HS-27A (cell line): ENCODE measurements at places on chromosomes 2 and 18.

DNA sequence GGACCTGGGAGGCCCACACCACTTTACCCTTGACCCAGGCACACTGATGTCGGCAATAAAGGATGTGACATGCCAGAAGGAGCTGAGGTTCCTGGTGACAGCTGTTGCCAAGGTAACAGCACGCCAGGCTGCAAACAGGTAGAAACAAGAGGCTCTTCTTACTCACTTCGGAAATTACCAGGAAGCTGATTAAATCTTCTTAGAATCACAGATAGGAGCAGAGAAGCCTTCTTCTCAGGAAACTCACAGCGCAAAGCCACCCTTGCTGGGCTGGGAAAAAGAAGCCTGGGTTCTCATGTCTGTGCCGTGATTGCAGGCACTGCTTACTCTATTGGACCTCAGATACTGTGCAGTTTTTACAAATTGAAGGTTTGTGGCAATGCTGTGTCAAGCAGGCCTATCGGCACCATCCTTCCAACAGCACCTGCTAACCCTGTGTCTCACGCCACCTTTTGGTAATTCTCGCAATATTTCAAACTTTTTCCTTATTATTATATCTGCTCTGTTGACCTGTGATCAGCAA, 61.0 kb upstream of the TAF1B start:
- DNase-seq, result no peak

DNA sequence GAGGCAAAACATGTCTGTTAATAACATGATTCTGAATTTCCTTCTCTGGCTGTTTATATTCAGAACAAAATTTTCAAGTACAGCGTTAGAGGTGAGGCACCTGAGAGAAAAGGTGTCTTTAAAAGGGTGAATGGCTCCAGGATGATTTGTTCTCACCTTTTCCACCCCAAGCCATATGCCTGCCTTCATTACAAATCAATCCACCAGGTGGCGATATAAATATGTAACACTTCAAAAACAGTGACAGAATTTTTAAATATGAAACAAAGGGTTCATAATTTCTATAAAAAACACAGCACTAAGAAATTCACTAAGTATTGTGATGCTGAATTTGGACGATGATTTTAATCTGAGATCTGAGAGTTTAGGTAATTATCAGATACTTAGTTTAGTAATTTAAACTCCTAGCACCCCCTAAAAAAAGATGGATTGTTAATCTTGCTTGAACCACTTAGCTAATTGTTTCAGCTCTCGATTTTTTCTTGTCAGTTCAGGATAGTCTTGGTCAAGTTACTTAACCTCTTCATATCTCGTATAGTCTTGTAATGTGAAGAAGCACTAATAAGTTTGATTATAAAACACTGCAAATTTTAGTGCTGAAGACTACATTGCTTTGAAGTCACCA, 528.8 kb downstream of the CPS1 start:
- DNase-seq, result peak; percentile 14

DNA sequence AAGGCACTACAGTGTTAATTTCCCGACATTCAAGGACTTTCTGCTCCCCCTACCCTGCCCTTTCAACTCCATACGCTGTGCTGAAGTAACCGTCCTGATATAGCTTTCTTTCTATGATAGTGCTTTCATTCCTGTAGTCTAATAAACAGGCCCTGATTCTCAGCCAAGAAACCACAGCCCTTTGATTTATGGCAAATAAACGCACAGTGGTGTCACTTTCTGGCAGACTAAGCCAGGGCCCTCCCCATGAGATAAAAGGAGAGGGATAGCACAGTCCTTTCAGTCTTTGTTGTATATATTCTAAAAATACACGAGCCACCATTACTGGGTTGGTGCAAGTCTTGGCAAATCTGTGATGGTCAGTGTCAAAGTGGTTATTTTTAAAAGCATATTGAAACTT, 291.2 kb downstream of the ALPK2 start:
- DNase-seq, result no peak

DNA sequence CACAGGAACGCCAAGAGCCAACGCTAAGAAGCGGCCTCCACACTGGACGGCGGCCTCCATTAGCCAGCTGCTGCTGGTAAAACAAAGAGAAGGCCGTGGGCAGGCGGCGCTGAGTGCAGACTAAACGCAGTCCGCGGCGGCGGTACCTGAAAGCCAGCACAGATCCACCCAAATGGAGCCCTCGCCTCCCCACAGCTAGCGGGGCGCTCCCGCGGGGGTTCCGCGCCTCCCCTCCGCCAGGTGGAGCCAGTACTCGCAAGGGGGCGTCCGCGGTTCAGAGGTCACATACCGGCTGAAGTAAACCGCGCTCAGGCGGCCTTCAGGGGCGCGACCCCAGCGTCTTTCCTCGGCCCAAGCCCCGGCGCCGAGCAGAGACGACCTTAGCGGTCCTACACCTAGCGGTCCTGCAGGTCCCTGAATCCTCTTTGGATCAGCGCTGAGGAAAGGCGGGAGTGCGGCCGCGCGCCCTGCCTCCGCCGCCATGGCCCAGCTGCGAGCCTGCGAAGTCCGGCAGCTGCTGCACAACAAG, 293.1 kb upstream of the ERBB4 start:
- DNase-seq, result no peak

- no peak for DNase-seq
Observed at GRCh38 chr2:234953116-234954031, 1.6 kb downstream of the SH3BP4 start.

GRCh38 chr2:227201771-227202170, 37.3 kb downstream of the COL4A3 start:
- no peak for DNase-seq

GRCh38 chr2:46936566-46936965, 21.0 kb upstream of the MCFD2 start:
- DNase-seq, result no peak
